Stimulated activated CD8-positive, alpha-beta memory T cell treated with anti-CD3 and anti-CD28 coated beads, Interleukin-7, amount 100 ng/mL, for 1 hour (primary cell): ENCODE measurements at places on chromosomes 16 and 17.

GRCh38 chr17:81909966-81910839 is 996 bp downstream of the PCYT2 start:
- DNase-seq: no peak

DNA sequence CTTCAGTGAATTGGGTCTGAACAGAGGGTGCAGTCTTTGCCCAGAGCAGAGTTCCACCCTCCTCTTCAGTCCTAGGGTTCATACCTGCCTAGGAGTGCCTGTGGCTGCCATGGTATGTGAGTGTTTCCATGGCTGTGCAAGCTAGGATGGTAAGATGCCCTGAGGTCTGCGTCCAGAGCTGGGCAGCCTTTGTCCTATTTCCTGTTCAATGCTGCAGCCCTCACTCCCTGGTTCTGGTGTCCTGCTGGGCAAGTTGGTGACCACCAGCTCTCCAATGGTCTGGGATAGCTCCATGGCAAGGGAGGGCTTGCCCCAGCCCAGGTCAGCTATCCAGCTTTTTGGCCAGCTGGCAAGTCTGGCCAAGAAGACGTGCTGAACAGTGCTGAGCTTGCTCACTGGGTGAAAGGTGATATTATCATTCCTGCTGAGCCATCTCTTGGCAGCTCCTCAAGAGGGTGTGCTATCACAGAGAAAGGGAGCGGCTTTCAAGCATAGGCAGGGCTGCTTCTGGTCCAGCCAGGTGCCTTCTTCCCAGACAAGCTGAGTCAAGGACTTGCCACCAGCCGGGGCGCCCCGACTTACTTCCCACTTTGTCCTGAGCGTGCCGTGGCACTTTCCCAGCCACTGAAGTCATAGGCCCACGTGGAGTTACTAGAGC is 13.0 kb upstream of the NFATC3 start:
- DNase-seq: no peak

DNA sequence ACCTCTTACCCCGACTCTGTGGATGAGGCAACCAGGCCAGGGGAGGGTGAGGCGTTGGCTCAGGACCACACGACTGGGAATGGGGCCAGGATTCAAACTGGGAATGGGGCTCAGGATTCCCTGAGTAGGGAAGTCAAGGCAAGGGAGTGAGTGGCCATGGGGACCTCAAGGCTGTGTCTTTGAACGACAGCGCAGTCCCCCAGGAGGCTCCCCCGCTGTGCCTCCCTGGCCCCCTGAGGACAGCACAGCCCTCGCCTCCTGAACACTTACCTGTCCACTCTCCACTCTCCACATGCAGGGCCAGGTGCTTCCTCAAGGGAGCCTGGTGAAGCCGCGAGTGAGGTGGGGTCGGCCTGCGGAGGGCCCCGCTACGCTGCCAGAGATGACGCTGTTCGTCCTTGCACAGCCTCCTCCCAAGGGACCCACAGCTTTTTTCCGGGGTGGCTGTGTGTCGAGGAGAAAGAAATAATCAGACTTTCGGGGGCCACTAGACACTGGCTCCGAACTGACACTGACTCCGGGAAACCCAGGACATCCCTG is 6.9 kb downstream of the ZNF469 start:
- no peak for DNase-seq

DNA sequence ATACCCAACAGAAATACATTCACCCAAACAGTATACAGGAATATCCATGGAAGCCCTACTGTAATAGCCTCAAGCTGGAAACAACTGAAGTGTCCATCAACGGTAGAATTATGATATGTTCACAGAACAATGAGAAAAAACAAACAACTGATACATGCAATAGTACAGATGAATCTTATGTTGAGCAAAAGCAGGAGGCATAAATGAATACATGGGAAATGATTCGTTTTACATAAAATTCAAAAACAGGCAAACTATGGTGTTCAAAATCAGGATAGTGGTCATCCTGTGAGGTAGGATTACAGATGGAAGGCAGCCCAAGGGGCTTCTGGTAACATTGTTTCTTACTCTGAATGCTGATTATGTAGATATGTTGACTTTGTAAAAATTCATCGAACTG is 25.1 kb downstream of the RFFL start:
- no peak for DNase-seq

GRCh38 chr16:69593751-69594255 is 28.0 kb downstream of the NFAT5 start:
- no peak for DNase-seq

DNA sequence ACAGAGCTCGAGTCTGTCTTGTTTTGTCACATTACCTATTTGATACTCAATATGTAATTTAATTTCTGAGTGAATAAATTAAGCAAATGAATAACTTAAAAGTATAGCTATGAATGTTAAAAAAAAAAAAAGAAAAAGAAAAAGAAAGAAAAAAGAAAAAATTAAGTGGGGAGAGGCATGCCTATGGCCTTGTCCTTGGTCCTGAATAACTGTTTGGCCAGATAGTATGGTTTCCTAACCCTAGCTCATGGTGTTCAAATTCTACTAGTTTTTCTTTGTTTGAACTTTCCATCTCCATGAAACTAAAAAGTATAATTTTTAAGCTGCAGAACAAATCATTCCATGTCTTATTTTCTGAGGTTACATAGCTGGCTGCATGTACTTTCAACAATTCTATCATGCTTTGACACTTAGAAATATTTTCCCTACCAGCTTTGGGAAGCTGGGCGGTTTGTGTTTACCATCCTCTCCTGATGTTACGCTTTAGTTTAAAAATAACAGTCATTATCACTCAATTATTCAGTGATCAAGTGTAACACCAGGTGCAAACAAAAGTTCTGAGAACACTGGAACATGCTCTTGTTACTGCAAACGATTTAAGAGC is 31.8 kb downstream of the TOX3 start:
- no peak for DNase-seq

DNA sequence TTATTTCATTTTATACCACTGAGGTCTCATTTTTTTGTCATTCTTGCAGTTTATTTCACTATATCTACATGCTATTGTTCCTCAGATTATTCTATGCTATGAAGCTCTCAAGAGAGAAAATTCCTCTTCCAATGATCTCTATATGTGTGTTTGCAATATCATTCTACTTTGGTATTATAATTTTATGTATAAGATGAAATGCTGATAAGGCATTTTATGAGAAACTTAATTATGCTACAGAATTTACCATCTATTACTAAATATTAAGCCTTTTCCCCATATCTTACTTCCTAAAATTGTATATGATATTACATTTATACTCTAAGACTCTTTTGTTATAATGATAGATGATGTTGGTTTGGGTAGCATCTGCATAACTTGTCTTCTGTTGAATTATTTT is 765.5 kb downstream of the KCNJ2 start:
- no peak for DNase-seq

DNA sequence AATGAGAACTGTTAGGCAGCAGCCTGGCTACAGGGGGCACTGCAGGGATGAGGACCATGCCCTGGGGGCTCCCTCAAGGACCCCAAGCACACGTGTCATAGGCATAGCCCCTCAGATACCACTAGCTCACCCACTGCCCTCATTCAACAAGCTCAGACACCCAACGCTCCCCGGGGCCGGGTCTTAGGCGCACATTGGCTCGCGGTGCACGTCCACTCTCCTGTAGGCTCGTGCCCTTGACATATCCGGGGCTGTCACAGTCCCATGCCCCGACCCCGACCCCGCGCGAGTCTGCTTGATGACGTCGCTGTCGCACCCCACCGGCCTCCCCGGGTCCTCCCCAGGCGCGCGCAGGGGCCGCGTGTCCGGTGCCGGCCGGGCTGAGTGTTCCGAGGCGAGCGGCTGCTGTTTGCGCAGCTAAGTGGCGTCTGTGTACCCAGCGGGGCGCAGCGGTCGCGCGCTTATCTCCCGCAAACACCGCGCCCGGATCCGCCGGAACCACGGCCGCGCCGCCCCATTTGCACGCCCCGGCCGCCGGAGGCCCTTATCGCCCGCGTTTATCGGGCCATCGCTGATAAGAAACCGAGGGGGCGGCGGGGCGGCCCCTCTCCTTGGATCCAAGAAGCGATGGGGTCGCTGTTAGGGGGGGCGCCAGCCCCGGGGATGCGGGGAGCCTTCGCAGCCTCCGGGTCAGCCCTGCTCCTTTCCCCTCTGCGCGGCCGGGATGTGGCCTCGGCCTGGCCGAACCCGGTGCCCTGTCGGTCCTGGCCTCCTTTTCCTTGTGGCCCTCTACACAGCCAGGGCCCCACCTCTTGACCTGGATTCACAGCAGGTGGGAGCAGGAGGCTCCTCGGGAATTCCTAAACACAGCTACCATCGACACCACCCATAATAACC is 20.7 kb upstream of the NAGS start:
- DNase-seq: no peak

DNA sequence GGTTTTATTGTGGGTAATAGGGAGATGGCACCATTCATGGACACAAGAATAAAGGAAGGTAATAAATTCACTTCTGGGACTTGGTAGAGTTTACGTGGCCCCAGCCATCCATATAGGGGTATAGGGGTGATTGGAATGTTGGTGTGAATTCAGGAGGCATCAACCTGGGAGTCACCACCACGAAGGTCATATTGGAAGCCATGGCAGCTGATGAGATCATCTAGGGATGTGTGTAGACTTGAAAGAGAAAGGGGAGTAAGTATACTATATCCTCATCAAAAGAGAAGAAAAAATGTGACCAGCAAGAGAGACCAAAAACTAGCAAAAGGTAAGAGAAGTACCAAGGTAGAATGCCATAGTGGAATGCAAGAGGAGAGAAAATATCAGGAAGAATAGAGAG is 26.6 kb upstream of the GINS3 start:
- DNase-seq: no peak

GRCh38 chr16:75116081-75116910 is at the start of gene LDHD:
Gene LDHD, minus strand, starts transcription at chr16:75116780. Its CDS starts 60 bp downstream, at chr16:75116720.
- DNase-seq: no peak

DNA sequence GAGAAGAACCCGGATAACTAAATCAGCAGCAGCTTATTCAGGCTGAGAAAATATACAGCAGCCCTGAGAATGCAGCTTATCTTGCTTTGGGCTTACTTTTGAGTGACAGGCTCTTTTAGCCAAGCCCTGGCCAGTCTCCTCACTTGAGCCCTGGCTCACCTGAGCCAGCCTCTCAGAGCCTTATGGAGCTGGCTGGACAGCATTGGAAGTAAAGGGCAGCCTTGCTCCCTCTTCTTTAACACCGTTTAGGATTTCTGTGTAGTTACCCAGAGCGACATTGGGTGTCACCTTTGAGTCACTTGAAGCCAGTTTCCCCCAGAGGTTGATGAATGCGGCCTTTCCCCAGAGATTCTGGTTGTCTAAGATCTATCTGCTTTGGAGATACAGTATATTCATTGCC is 7.7 kb upstream of the NPIPB2 start:
- no peak for DNase-seq

- DNase-seq: no peak
These were observed 69.0 kb upstream of the PLCG2 start for GRCh38 chr16:81710044-81710443.

DNA sequence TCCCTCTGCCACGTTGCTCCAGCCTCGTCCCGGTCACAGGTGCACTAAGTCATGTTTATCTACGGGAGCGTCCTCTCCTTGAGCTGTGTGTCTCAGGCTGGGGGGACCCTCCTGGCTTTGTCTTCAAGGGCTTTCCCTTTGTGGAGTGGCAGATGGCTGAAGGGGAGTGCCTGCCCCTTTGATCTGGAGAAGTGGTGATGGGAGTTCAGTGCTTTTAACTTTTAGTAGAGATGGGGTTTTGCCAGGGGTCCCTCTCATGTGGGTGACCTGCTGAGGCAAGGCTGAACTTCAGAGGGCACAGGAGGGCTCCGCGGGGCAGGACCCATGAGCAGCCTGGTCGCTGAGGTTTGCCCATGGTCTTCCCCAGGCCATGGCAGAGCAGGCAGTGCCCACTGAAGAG is 73.1 kb upstream of the CDC42EP4 start:
- DNase-seq: no peak

GRCh38 chr16:80536238-80536637 is 4.6 kb upstream of the DYNLRB2 start:
- no peak for DNase-seq

GRCh38 chr17:34368196-34368945 is 5.3 kb upstream of the CCL1 start:
- DNase-seq: no peak

DNA sequence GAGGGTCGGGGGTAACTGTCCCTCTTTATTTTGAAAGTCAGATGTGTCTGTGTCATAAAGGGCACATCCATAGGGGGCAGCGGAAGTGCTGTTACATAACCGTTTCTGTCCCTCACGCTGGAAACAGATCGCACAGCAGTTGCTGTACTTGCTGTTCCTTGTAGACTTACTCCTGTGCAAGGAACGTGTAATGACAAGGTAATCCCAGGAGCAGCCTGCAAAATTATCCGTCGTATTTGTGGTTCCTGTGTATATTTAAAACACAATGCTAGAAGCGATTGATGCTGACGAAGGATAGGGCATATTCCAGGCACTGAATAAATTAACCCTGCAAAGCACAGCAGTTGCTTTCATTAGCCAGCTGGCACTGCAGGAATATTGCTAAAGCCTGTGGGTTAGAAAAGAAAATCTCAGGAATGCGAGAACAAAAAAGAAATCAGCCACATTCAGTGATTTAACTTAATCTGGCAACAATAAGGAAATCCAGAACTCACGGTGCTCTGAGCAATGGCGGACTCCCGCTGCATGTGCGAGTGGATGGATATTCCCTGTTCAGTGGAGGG is 76.2 kb downstream of the SPECC1 start:
- DNase-seq: no peak

DNA sequence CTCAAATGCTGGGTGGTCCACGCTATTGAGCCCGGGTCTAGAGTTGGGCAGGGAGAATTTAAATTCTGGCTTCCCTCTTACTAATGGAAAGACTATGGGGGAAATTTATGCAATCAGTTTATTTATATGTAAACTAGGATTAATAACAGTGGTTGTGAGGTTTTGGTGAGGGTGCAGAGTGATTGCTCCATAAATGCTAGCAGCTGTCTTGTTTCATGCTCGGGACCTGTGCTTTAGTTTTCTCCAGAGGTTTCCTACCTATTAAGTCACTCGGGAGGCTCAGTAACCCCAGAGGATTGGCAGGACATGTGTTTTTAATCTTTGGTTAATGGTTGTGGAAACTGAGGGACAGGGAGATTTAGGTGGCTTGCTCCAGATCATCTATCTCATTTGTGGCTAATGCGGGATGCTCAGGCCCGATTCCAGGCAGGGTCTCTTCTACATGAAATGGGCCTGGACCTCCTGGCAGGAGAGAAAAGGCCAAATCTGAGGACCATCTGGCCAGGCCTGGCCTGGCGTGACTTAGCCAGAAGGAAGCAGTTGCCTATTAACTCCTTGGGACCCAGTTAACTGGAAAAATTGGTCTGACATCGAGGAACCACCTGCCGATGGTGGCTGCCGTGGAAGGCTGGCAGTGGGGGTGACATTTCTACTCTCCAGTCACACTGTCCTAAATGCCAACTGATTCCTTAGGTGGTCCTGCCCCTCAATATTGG is 2.1 kb downstream of the PRCD start:
- DNase-seq: no peak

DNA sequence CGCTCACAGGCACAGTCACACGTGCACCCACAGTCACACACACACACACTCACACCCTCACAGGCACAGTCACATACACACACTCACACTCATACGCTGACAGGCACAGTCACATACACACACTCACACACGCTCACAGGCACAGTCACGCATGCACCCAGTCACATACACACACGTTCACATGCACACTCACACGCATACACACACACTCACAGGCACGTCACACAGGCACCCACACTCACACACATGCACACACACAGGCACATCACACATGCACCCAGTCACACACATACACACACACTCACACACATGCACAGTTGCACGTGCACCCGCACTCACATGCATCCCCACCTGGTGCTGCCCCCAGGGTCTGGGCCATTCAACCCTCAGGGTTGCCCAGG is 46.1 kb upstream of the CBFA2T3 start:
- DNase-seq: no peak

GRCh38 chr16:15509051-15509592 is 74.7 kb downstream of the BMERB1 start:
- no peak for DNase-seq

- DNase-seq: no peak
These were observed 41.4 kb downstream of the FOXK2 start for GRCh38 chr17:82560802-82561428.
